ENCODE measurements at places on chromosomes 2 and 18. TPM values are rescaled to one million over a fixed set of nuclear protein-coding genes. Genes with fewer than 3 reads are reported as not detected.

ANKRD36 gene
- 42.4 TPM for total RNA-seq

CPLX4 gene
- not detected for total RNA-seq

PSME4 gene
- 53.3 TPM for total RNA-seq

RAB27B gene
- 22.2 TPM for total RNA-seq

CRYGC gene
- not detected for total RNA-seq

ERBB4 gene
- total RNA-seq, result under 0.01 TPM

TDRD15 gene
- total RNA-seq, result not detected

TBC1D8 gene
- total RNA-seq, result 8.4 TPM

BCL2L11 gene
- 2.7 TPM for total RNA-seq

PRKAG3 gene
- total RNA-seq, result not detected

OTOS gene
- total RNA-seq, result not detected

ATG4B gene
- total RNA-seq, result 54.0 TPM

ACTG2 gene
- 2.9 TPM for total RNA-seq

SNORC gene
- total RNA-seq, result 1.2 TPM

STARD6 gene
- total RNA-seq, result not detected

LRRC30 gene
- total RNA-seq, result not detected

EEF1B2 gene
- total RNA-seq, result 603 TPM

HOXD8 gene
- total RNA-seq, result 4.4 TPM

APCDD1 gene
- not detected for total RNA-seq

GKN1 gene
- not detected for total RNA-seq

HTR2B gene
- 19.3 TPM for total RNA-seq

DRC1 gene
- 0.22 TPM for total RNA-seq

CPO gene
- 0.12 TPM for total RNA-seq

CRYBA2 gene
- total RNA-seq, result not detected

C2orf81 gene
- 1.00 TPM for total RNA-seq

UGT1A10 gene
- total RNA-seq, result not detected

KCNF1 gene
- not detected for total RNA-seq

B3GNT7 gene
- total RNA-seq, result 0.11 TPM

MC2R gene
- not detected for total RNA-seq

GFPT1 gene
- 106 TPM for total RNA-seq

FBXO36 gene
- 1.9 TPM for total RNA-seq

TOGARAM2 gene
- 0.11 TPM for total RNA-seq

ACKR3 gene
- total RNA-seq, result not detected

RRM2 gene
- 76.0 TPM for total RNA-seq

ITGB1BP1 gene
- total RNA-seq, result 76.9 TPM

C2orf72 gene
- 0.22 TPM for total RNA-seq

CRYGD gene
- not detected for total RNA-seq

RUFY4 gene
- not detected for total RNA-seq

VAMP5 gene
- total RNA-seq, result 27.1 TPM

ALLC gene
- not detected for total RNA-seq

PROC gene
- not detected for total RNA-seq

ASXL3 gene
- 0.87 TPM for total RNA-seq

PIEZO2 gene
- 0.12 TPM for total RNA-seq

IKZF2 gene
- 7.5 TPM for total RNA-seq

SPATS2L gene
- total RNA-seq, result 88.4 TPM

FAM237A gene
- total RNA-seq, result not detected

PHLPP1 gene
- total RNA-seq, result 6.6 TPM

MARCO gene
- total RNA-seq, result not detected

GPAT2 gene
- total RNA-seq, result 13.7 TPM

CLHC1 gene
- total RNA-seq, result 11.5 TPM

COL4A3 gene
- 0.25 TPM for total RNA-seq

KLHL41 gene
- total RNA-seq, result 0.33 TPM

ESCO1 gene
- total RNA-seq, result 20.2 TPM

DNAJB2 gene
- total RNA-seq, result 47.1 TPM

USP14 gene
- 38.6 TPM for total RNA-seq

CKAP2L gene
- total RNA-seq, result 3.9 TPM

RBKS gene
- 1.4 TPM for total RNA-seq
